ENCODE measurements at places on chromosomes 5 and 9.

GRCh38 chr5:94021246-94021645, 279.8 kb upstream of the POU5F2 start:
- DNase-seq = no peak

DNA sequence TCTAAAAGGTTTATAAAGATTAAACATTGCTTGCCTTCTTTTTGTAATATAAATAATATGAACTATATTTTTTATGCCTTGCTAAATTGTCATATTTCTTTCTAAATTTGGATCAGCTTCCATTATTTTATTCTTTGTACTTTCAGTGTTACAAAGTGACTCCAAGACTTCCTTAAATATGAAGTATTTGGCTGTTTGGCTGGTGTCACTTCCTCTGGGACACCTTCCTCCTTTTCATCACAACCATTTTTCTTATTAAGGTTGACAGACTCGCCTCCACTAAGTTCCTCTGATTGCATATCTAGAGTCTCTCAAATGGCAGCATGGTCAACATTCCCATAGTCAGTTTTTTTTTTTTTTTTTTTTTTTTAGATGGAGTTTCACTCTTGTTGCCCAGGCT, 73.8 kb upstream of the SLC1A1 start:
- no peak for DNase-seq

GRCh38 chr9:88535226-88536022, 446 bp downstream of the NXNL2 start:
- DNase-seq = peak; percentile 85

- no peak for DNase-seq
Observed at GRCh38 chr9:110979636-110980035, 58.6 kb downstream of the LPAR1 start.

DNA sequence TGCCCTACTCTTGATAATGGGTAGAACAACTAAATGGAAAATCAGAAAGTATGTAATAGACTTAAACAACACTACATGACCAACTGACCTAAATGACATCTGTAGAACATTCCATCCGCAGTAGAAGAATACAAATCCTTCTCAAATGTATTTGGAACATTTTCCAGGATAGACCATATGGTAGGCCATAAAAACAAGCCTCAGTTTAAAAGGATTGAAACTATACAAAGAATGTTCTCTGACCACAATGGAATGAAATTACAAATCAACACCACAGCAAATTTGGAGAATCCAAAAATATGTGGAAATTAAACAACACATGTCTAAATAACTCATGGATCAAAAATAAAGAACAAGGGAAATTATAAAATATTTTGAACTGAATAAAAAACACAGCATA, 189.2 kb downstream of the NDUFS4 start:
- DNase-seq = no peak

GRCh38 chr5:127840809-127841208, 137.6 kb downstream of the CCDC192 start:
- DNase-seq = no peak

- no peak for DNase-seq
Observed at GRCh38 chr9:95311961-95312360, 5.5 kb downstream of the FANCC start.

DNA sequence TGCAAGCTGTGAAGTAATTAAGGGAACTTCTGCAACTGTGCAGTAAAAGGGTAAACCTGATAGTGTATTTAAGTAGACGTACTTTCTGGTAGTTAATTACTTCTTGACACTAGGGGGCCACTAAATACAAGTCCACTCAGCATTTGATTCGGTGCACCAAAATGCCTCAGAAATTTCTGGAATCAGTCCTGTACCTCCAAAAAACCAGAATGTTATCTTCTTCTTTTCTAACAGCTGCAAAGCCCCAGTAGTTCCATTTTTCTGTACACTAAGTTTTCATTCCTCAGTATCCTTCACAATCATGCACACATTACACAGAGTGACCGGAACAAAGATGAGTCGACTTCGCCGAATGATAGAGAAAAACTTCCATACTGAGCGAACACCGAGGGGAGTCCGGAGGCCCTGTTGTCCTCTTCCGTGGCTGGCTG, 484 bp downstream of the GFM2 start:
- DNase-seq = no peak

DNA sequence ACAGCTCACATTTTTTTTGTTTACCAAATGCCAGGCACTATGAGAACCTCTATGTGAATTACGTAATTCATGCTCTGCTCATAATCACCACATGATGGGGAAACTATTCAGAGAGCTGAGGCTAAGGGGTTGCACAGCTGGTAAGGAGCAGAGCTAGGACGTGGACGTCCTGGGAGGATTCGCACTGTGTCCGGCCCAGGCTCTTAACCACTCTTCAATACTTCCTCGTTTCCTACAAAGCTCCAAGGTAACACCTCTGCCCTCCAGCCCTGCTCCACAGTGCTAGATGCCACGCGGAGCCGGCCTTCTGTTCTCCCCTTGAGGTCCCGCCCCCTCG, 8.7 kb downstream of the PHF19 start:
- DNase-seq = no peak

- DNase-seq = peak; percentile 40
Observed at GRCh38 chr9:134066913-134067851, 644 bp downstream of the BRD3 start.

DNA sequence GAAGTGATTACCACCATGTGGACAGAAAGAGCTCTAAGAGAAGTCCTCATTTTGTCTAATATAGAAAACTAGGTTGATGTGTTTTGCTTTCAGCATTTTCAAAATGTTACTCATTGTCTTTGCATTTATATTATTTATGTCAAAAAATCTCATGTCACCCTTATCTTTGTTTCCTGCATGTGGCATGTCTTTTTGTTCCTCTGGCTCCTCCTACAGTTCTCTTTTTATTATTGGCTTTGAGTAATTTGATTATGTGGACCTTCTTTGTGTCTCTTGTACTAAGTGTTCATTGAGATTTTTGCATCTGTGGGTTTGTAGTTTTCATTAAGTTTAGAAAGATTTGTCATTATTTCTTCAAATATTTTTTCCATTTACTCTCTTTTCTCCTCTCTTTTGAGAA, 58.8 kb downstream of the GNG10 start:
- DNase-seq = no peak

DNA sequence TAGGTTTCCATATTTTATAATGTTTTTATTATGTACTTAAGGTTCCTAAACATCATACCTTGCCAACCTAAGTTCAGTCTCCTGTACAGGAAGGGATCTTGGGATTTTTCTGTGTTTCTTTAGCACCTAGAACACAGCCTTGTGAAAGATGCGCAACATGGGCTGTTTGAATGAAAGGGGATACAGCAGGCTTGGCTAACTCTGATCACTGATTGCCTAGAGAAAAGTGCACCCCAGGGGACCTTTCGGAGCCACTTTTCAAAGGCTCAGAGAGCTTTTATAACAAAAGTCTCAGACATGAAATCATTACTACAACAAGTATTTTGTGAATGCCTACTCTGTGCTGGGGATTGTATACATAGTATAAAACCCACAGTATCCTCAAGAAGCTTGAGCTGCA, 261.6 kb downstream of the BNC2 start:
- DNase-seq = no peak

DNA sequence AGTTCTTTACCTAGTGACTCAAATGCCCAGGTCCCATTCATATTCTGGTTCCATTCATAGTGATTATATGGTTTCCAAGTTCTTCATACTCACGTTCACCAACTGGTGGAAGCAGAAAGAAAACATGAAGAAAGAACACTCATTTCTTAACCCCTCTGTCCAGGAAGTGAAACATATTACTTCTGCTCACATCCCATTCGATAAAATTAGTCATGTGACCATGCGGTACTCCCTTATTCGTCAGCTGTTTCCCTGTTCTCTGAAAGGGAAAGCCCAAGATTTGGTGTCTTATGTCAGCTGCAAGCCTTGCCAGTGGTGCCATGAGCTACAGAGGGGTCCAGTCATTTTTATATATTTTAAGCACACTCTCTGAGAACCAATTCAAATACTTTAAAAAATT, 387.0 kb upstream of the DMAC1 start:
- DNase-seq = no peak

DNA sequence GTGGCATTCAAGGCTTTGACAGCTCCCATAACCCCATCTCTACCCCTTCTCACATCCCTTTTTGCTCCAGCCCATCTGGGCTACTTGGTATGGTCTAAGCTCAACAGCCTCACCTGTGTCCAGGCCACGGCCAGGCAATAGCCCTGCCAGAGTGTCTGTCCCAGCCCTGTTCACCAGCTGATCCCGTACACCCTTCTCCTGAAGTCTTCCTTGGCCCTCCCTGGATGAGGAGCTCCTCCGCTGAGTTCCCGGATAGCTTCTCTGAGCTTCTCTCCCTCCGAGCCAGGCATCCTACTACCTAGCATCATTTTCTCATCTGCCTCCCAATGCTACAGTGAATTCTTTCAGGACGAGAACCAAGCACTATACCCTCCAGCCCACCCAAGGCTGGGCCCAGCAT, 208.2 kb downstream of the DAB2IP start:
- no peak for DNase-seq

DNA sequence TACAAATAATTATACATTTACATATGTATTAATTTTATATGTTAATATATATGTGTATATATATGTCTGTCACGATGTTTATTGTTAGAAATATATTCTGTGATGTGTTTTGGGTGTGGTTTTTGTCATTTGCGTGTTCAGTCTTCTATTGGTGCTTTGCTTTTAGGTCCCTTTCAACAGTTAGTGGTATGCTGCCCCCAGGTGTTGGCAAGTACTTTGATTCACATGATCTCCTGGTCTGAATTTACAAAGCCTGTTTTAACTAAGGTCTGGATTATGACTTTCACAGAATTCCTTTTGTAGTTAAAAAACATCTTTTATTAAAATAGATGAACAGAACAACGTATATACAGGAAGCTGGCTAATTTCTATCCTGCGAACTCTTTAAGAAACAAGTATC, 271.5 kb downstream of the CCDC171 start:
- DNase-seq = no peak

GRCh38 chr5:90000351-90000750, 409.2 kb downstream of the CETN3 start:
- DNase-seq = no peak

GRCh38 chr5:168681556-168682183, 102.5 kb upstream of the PANK3 start:
- DNase-seq = no peak

GRCh38 chr5:50300878-50301277, 140.2 kb downstream of the EMB start:
- no peak for DNase-seq

DNA sequence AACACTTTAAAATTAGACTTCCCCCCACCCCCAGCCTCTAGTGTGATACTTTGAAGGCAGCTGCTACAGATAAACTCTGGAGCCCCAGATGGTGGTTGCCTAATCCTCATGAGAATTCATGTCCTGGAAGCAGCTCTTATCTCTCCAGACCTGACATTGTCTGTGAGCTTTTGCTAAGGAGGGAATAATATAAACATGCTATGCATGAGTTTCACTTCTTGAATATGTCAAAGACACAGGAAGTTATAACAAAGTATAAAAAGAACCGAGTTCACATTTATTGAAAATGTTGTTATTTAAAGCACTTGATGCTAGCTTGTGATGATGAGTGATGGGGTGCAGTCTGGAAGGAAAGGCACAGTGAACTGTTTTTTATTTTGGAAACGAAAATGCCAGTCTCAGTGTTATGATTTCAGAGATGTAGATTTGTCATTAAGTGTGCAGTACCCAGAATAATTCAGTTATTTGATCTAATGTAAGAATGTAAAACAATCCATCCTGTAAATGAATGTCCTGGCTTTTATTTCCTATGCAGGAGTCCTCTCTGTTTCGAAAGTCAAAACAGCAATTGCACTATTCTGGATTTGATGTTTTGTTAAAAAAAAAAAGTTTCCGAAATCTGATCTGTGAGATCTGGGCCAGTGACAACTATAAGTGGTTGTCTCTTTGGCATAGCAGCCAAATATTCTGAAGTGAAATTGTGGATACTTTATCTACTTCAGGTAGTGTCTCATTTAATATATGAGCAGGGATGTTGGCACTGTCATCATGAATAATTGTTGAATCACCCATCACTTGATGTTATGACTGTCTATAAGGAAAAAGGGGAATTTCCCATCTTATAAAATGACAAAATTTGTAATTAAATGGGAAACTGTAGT, 77.0 kb downstream of the ZCCHC7 start:
- no peak for DNase-seq

GRCh38 chr5:34556509-34556782, 99.7 kb upstream of the RAI14 start:
- DNase-seq = no peak

DNA sequence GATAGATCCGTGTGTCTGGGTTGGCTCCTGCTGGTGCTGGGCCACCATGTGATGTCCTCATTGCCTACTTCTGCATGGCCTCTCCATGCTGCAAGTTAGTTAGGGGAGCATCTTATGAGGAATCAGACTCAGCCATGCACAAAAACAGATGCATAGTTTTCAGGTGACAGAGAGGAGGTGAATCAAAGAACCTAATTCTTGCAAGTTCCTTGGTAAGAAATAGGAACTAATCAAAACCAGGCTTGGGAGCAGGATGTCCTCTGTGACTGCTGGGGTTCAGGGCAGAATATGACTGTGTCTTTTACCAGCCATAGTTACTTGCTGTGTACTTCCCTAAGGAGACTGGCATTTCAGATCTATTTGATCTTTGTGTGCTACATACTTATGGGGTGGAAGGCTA, 61.6 kb downstream of the C9orf152 start:
- no peak for DNase-seq

DNA sequence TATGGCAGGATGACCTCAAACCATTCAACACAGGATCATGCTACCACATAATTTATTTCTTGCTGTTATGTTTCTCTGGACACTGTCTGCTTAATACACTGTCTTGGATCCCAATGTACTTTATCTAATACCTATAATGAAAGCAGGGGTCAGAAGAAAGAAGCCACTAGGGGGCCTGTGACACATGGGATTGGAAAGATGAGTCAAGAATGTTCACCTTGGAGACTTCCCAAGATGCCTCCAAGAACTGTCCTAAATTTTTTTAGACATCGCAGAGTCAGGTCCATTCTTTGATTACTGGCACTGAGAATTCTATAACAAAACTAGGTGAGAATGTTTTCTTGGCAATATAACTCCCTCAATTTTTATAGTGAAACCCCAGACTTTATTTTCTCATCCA, 305.8 kb upstream of the SMARCA2 start:
- peak; percentile 44 for DNase-seq

GRCh38 chr9:124296796-124297550, 39.2 kb downstream of the NEK6 start:
- peak; percentile 78 for DNase-seq

DNA sequence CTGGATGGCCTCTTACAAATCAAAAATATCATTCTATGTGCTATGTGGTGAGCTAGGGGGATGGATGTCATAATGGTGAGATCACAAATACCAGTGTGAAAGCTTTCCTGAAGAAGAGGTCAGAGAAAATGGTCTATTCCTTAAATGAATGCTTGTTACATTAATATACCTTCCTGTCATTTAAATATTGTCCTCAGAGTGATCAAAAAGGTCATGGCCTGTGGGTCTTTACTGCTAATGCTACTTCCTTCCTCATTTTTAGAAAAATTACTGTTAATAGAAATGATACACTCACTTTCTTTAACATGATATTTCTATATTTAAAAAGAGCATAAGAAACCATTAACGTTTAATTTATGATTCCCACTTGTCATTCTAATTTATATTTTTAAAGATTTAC, 9.7 kb downstream of the OMD start:
- no peak for DNase-seq

- peak; percentile 56 for DNase-seq
Observed at GRCh38 chr5:107501965-107502675, 168.6 kb downstream of the EFNA5 start.

GRCh38 chr9:127233550-127233949, 31.0 kb upstream of the GARNL3 start:
- no peak for DNase-seq

GRCh38 chr9:130128251-130128650, 44.0 kb upstream of the NCS1 start:
- DNase-seq = peak; percentile 17

- no peak for DNase-seq
Observed at GRCh38 chr5:154858972-154859871, 795 bp downstream of the CNOT8 start.
